Activated naive CD8-positive, alpha-beta T cell treated with anti-CD3 and anti-CD28 coated beads, Interleukin-2, amount 10 ng/mL, durations not matched to agents 7 days and 5 days (primary cell): ENCODE measurements at places on chromosomes 3 and 15.

- no peak for DNase-seq
These were observed 106.7 kb downstream of the MYO5A start for GRCh38 chr15:52422001-52422400.

- no peak for DNase-seq
These were observed 115.6 kb downstream of the CHDH start for GRCh38 chr3:53730576-53730975.

GRCh38 chr3:14297784-14298236 lies 104.6 kb upstream of the SLC6A6 start:
- no peak for DNase-seq

DNA sequence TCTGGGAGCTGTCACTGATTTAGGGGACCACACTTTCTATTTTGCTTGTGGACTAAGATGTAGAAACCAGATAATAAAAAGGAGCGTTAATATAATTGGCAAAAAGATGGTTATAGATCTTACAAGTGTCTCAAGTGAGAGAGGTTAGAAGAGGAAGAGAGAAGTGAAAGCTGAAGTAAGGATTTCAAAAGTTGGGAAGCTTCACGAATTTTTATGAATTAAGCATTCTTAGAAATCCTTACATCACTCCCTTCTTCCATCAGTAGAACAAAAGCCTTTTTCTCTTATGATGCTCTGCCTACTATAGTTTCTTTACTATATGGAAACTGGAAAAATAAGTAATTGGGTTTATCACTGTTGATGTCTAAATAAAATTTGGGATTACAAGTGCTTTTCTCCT lies 146.5 kb downstream of the FNDC3B start:
- no peak for DNase-seq

DNA sequence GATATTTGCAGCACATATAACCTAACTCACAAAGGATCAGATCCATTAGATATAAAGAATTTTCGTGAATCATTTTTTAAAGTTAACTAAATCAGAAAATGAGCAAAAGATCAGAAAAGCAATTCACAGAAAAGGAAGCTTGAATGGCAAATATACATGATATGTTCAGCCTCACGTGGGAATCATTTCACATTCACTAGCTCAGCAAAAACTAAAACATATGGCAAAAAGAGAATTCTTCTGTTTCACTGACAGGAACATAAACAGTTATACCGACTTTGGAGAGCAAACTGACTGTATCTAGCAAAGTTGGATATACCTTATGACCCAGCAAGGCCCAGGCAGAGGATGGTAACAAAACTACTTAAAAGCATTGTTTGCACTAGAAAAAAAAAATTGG lies 34.0 kb upstream of the NR2E3 start:
- DNase-seq = no peak

GRCh38 chr15:40102897-40103858 lies 5.5 kb downstream of the BMF start:
- no peak for DNase-seq

DNA sequence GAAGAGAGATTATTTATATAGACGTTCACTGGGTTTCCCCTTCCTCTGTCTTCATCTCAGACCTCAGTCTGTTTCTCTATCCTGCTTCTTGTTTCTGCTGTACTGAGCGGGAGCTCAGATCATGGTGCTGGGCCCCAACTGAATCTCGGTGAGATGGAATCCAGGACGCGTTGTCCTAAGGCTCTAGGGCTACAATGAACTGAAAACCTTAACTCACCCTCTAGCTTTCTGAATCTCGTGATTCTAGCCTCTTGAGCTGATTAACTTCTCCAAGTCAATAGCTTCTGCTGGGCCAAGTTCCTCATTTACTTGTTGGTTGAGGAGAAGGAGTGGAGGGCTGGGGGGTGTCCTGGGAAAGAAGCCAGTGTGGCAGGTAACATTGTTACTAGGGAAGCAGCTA lies 32.7 kb upstream of the MAP3K13 start:
- DNase-seq = no peak
